ENCODE measurements at places on chromosomes 13 and 19. TPM values are rescaled to one million over a fixed set of nuclear protein-coding genes. Genes with fewer than 3 reads are reported as not detected.

Gene KIR2DL4
- not detected for total RNA-seq

- no peak overlapping the region for H3K27ac ChIP-seq
- peaks cover 43% of the 10 kb centered on the region for H3K36me3 ChIP-seq
- DNase-seq, result no peak
Observed at GRCh38 chr19:46697204-46697960, 19.5 kb downstream of the PRKD2 start.

DNA sequence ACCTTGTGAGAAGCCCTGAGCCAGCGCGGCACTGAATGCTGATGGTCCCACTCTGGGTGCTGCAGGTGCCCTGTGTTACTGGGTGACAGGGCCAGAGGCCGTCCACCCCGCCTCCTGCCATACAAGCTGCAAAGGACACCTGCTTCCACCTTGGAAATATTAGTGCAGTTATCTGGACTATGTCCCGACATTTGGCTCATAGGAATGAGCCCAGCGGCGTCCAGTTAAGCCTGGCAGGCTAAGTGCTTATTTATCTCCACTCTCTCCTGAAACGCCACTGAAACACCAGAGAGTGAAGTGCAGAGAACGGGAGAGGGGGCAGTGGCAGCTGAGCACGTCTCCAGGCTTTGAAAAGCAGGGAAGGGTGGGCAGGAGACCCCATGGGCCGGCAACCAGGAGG is 145.8 kb downstream of the KDM4B start:
- no peak overlapping the region for H3K4me3 ChIP-seq
- H3K27ac ChIP-seq, result no peak overlapping the region
- peaks cover 11% of the 10 kb centered on the region for H3K27me3 ChIP-seq
- H3K36me3 ChIP-seq, result peaks cover 23% of the 10 kb centered on the region
- DNase-seq, result no peak
- peaks cover 11% of the 10 kb centered on the region for H3K4me1 ChIP-seq

DNA sequence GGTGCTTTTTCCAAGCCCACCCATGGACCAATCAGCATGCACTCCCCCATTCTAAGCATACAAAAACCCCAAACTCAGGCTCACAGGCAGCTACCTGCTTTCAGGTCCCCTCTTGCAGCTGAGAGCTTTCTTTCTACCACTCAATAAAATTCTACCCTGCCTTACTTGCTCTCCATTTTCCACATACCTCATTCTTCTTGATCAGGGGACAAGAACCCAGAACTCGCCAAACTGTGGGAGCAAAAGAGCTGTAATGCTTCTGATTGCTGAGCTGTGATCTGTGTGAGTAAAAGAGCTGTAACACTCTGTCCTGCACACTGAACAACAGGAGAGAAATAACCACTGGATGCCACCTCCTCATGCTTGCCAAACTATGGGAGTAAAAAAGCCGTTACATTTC is 972.1 kb downstream of the SLITRK5 start:
- H3K27me3 ChIP-seq, result no peaks in the 10 kb centered on the region
- H3K4me1 ChIP-seq, result no peaks in the 10 kb centered on the region
- no peak overlapping the region for H3K27ac ChIP-seq
- no peak overlapping the region for H3K4me3 ChIP-seq
- no peaks in the 10 kb centered on the region for H3K36me3 ChIP-seq
- no peak for DNase-seq

DNA sequence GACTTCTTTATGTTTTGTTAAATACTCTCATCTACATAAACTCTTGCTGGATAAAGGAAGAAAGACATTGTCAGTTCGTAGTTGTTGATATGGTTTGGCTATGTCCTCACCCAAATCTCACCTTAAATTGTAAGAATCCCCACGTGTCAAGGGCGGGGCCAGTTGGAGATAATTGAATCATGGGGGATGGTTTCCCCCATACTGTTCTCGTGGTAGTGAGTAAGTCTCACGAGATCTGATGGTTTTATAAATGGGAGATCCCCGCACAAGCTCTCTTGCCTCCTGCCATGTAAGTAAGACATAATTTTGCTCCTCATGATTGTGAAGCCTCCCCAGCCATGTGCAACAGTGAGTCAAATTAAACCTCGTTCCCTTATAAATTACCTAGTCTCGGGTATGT is 3.6 kb downstream of the ADGRE1 start:
- H3K4me1 ChIP-seq, result no peaks in the 10 kb centered on the region
- DNase-seq, result no peak
- H3K27ac ChIP-seq, result no peak overlapping the region
- peaks cover 1% of the 10 kb centered on the region for H3K27me3 ChIP-seq
- no peak overlapping the region for H3K4me3 ChIP-seq
- H3K36me3 ChIP-seq, result peaks cover 4% of the 10 kb centered on the region

Gene LILRB5
- total RNA-seq, result not detected

DNA sequence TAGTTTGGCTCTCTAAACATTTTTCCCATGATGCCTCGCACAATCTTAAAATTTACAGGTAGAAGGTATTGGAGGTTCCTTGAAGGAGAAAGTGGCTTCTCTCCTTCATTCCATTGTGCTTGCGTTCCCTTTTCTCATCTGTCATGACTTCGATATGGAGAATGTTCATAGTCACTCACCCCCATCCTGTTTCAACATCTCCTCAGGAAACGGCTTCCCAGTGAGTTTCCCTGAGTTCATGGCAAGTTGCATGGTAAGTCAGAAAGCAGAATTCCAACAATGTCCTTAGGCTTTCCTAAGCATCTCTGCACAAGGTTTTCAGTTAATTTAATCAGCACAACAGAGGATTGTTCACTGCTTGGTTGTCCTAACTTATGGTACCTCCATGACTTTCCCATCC is 581.8 kb upstream of the SLITRK5 start:
- no peak overlapping the region for H3K27ac ChIP-seq
- H3K36me3 ChIP-seq, result no peaks in the 10 kb centered on the region
- no peaks in the 10 kb centered on the region for H3K27me3 ChIP-seq
- DNase-seq, result no peak

DNA sequence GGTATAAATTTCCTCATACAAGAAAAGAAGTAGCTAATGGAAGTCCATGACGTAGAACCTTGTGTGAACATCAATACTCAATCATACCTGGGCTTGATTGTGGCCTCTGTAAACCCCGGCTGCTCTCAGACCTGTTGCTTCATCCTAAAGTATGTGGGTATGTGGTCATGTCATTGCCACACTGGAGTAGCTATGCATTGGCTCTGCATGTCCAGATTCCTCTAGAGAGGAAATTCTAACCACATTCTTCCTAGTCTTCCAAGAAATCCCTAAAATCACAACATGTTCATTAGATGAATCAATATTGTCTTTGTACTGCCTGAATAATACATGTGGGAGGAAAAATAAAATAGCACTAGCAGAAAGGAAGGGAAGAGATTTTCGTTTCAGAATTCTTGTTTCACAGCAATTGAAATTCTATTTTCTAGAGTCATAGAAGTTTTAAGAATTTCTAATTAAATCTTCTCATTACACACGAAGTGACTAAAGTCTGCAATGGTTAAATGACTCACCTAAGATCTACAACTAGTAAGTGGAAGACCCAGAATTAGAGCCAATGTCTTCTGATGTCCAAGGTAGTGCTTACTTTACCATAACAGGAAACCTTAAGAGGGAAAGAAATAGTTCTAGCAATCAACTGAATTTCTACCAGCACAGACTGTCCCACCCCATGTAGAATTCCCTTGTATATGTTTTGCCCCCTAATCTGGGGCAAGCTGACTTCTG is 28.0 kb downstream of the RXFP2 start:
- H3K36me3 ChIP-seq, result no peaks in the 10 kb centered on the region
- peak overlapping the region; percentile 33 for H3K4me3 ChIP-seq
- H3K4me1 ChIP-seq, result peaks cover 17% of the 10 kb centered on the region
- H3K27ac ChIP-seq, result no peak overlapping the region

Gene TPTE2
- total RNA-seq, result 0.21 TPM

Gene TBC1D17
- total RNA-seq, result 43.3 TPM

Gene METTL21C
- not detected for total RNA-seq

Gene C2CD4C
- total RNA-seq, result not detected

- H3K4me3 ChIP-seq, result no peak overlapping the region
- peaks cover 8% of the 10 kb centered on the region for H3K27me3 ChIP-seq
- peaks cover 19% of the 10 kb centered on the region for H3K4me1 ChIP-seq
- H3K36me3 ChIP-seq, result peaks cover 27% of the 10 kb centered on the region
Observed at GRCh38 chr13:113647351-113648215, 10.4 kb downstream of the ATP4B start.

Gene ZNF382
- total RNA-seq, result 1.9 TPM

GRCh38 chr13:26756961-26757360 is 3.6 kb downstream of the GPR12 start:
- H3K4me3 ChIP-seq, result no peak overlapping the region
- no peak overlapping the region for H3K27ac ChIP-seq
- DNase-seq, result no peak
- peaks cover 4% of the 10 kb centered on the region for H3K36me3 ChIP-seq
- no peaks in the 10 kb centered on the region for H3K4me1 ChIP-seq

GRCh38 chr19:41537789-41538188 is 38.2 kb upstream of the CEACAM21 start:
- H3K4me1 ChIP-seq, result no peaks in the 10 kb centered on the region
- no peak overlapping the region for H3K4me3 ChIP-seq
- H3K27me3 ChIP-seq, result peaks cover 39% of the 10 kb centered on the region
- no peak overlapping the region for H3K27ac ChIP-seq
- DNase-seq, result peak; percentile 4
- no peaks in the 10 kb centered on the region for H3K36me3 ChIP-seq

DNA sequence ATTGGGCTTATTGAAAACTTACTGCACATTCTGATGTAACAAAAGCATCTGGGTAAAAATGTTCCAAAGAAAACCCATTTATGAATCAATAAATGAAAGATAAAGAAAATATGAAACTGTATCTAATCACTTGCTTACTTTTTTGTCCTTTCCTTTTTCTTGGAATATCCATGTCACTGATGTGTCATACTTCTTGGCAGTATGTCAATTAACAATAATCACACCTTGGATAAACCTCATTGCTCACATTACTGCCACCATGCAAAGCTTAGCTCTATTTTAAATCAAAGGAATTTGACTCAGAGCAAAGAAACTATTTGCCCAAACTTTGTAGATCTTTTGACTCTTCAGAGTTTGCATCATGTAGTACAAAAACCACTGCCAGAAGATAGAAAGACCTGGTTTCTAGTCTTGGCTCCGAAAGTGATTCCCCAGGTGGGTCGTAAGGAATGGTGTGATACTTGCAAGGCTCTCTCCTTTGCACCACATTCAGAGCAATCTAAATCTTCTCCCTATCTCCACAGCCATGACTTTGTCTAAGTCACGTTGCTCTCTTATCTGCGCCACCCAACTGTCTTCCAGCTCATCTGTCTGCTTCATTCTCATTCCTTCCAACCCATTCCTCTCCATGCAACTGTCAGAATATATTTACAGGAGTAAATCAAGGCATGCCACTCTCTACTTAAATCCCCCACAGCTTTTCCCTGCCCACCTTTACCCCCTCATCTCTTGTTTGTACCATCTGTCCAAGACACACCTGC is 311.9 kb downstream of the COG6 start:
- H3K4me3 ChIP-seq, result no peak overlapping the region
- no peaks in the 10 kb centered on the region for H3K4me1 ChIP-seq
- H3K27ac ChIP-seq, result no peak overlapping the region
- no peak for DNase-seq

GRCh38 chr13:80931766-80932165 is 590.8 kb upstream of the SPRY2 start:
- no peaks in the 10 kb centered on the region for H3K27me3 ChIP-seq
- H3K27ac ChIP-seq, result no peak overlapping the region
- no peak overlapping the region for H3K4me3 ChIP-seq
- no peak for DNase-seq
- H3K36me3 ChIP-seq, result no peaks in the 10 kb centered on the region

Gene ZNF836
- total RNA-seq, result 4.6 TPM

DNA sequence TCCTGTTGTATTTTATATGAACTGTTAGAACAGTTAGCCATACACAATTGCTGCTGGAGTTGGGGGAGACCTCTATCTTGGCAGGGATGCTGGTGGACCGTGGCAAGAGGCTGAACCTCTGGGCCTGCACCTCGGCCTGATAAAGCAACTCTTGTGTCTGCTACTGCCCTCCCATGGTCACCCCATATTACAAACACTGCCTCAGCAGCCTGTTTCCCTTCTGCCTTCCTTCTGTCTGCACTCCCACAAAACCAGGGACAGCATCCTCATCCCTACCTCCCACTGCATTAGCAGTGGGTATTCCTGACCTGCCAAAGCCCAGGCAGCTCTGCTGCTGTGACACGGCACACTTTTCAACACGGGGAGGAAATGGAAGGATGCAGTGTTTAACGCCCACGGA is 456.4 kb downstream of the FGF14 start:
- no peak for DNase-seq
- no peaks in the 10 kb centered on the region for H3K4me1 ChIP-seq
- no peak overlapping the region for H3K27ac ChIP-seq
- no peaks in the 10 kb centered on the region for H3K27me3 ChIP-seq

DNA sequence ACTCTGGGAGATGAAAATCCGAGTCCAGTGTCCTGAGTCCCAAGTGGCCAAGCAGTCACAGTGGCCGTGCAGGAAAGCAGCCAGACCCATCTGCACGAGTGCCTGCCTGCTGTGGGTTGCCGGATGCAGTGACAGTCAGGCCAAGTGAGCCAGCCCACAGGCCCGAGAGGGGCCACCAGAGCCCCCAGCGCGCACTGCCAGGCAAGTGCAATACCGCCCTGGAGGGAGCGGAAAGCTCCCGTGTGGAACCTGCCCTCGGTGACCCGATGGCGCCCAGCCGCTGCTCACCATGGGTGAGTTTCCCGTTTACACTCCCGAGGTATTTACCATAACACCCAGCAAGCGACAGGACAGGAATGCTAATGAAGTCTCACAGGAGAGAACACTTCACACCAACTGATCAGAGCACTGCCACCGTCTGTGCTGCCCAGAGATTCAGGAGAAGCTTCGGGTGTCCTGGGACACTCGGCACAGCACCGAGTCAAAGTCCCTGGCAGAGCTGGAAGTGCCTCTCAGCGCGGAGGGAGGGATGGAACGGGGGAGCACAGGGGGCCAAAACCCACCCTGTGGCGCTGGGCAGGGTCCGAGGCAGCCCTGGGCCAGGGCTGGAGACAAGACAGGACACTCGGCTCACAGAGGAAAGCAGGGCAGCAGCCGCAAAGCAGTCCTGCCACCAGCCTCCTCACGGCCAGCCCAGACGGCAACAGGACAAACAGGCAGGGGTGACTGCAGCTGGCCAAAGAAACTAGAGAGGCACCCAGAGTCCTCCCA is 21.3 kb upstream of the TINCR start:
- peaks cover 27% of the 10 kb centered on the region for H3K36me3 ChIP-seq
- H3K4me1 ChIP-seq, result no peaks in the 10 kb centered on the region
- H3K4me3 ChIP-seq, result no peak overlapping the region
- no peak for DNase-seq

- no peak for DNase-seq
- H3K4me1 ChIP-seq, result peaks cover 2% of the 10 kb centered on the region
- peaks cover 27% of the 10 kb centered on the region for H3K27me3 ChIP-seq
- H3K36me3 ChIP-seq, result peaks cover 1% of the 10 kb centered on the region
- H3K27ac ChIP-seq, result no peak overlapping the region
Observed at GRCh38 chr19:50324331-50324730, 4.8 kb downstream of the KCNC3 start.

Gene OR4F17
- 0.25 TPM for total RNA-seq

Gene PIBF1
- 12.5 TPM for total RNA-seq

- H3K4me1 ChIP-seq, result no peaks in the 10 kb centered on the region
- H3K27ac ChIP-seq, result no peak overlapping the region
- no peak for DNase-seq
- no peaks in the 10 kb centered on the region for H3K27me3 ChIP-seq
Observed at GRCh38 chr13:61316647-61317046, 99.0 kb downstream of the PCDH20 start.

- no peak for DNase-seq
- no peak overlapping the region for H3K4me3 ChIP-seq
- H3K27me3 ChIP-seq, result no peaks in the 10 kb centered on the region
- H3K27ac ChIP-seq, result no peak overlapping the region
Observed at GRCh38 chr19:37221136-37221535, 3.1 kb downstream of the ZNF383 start.
